Foreskin keratinocyte (primary cell): ENCODE measurements at places on chromosomes 5 and 9. TPM values are rescaled to one million over a fixed set of nuclear protein-coding genes. Genes with fewer than 3 reads are reported as not detected.

KLF9 gene
- 2.0 TPM in 2 replicates for polyA plus RNA-seq

DNA sequence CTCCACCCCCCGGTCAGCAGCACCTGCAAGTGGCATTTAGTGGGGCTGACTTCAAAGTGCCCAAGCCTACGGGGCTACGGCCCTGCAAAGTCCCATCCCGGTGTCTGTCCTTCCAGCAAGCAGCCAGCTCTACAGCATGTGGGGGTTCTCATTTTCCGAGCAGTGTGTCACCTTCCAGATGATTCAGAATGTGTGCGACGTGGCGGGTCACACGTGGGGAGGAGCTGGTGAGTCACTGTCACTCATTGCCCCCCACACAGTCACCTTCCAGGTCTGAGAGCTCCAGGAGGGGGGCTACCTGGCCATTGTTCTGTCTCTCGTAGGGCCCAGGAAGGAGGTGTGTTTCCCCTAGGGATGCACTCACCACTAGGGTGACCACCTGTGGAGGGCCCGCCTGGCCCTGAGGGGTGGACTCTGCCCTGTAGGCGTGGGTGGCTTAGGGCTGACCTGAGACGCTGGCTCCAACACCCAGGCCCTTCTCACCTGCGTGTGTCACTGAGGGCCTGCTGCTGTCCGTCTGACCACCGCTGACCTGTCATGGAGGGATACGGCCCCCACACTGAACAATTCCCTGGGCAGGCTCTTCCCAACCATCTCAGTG, 70.2 kb downstream of the SEMA4D start:
- no peak for DNase-seq

DNA sequence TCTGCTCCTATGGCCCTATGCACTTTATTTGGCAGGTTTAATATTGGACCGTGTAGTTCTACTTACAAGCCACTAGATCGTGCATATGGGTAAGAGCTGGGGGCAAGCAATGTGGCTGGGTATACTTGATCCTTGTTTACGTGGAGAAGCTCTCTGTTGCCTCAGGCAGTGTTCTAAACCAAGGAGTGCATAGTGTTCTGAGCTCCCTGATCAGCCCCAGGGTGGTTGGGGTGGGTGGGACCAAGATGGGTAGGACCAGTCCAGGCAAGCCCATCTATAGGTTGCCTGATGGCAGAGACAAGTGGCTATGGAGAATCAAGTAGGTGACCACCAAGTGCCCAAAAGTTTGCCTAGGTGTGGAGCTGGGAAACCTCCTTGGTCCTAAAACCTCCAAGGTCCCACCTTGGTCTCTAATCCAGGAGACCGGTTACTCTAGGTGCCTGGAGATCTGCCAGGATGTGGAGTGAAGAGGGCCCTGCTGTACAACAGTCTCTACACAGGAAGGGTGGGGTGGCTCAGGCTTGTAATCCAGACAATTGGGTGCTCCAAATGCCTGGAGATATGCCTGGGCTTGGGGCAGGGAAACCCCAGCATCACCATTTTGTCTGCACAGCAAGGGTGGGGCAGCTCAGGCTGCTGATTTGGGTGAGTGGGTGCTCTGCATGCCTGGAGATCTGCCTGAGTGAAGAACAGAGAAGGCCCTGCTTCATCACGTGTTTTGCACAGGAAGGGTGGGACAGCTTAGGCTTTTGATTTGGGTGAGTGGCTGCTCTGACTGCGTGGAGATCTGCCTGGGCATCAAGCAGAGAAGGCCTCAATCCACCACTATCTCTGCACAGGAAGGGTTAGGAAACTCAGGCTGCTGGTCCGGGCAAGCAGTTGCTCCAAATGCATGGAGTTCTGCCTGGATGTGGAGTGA, 659.8 kb downstream of the TLE4 start:
- DNase-seq = peak; percentile 18

- DNase-seq = no peak
Measured at GRCh38 chr5:177116631-177117373, 16.8 kb upstream of the NSD1 start.

GRCh38 chr9:19104515-19105282, 2.0 kb upstream of the HAUS6 start:
- peak; percentile 40 for DNase-seq
